Activated CD4-positive, alpha-beta T cell treated with anti-CD3 and anti-CD28 coated beads, Interleukin-10, Interleukin-2, amounts not matched to agents 100 ng/mL and 50 ng/mL, durations not matched to agents 16 hours and 8 hours (primary cell): ENCODE measurements at places on chromosomes 5 and 9.
A peak's percentile ranks its signal among the peaks of the same experiment; 100 is the strongest.

DNA sequence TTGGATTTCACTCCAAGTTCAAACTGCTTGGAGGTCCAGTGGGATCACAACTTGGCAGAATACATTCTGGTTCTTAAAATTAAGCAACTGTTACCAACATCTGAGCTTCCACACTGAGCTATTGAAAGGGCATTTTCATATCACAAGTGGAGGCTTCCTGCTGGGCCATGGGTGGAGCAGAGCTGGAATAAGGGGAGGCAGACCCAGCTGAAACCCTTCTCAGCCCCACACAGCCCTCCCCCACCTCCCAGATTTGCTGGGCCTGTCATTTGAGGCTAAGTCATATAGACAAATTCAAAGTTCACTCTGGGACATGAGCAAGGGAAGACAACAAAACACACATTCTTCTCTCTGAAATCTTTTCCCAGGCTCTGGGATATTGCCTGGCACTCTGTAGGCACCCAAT, 79.9 kb downstream of the ACTL7B start:
- DNase-seq: no peak

DNA sequence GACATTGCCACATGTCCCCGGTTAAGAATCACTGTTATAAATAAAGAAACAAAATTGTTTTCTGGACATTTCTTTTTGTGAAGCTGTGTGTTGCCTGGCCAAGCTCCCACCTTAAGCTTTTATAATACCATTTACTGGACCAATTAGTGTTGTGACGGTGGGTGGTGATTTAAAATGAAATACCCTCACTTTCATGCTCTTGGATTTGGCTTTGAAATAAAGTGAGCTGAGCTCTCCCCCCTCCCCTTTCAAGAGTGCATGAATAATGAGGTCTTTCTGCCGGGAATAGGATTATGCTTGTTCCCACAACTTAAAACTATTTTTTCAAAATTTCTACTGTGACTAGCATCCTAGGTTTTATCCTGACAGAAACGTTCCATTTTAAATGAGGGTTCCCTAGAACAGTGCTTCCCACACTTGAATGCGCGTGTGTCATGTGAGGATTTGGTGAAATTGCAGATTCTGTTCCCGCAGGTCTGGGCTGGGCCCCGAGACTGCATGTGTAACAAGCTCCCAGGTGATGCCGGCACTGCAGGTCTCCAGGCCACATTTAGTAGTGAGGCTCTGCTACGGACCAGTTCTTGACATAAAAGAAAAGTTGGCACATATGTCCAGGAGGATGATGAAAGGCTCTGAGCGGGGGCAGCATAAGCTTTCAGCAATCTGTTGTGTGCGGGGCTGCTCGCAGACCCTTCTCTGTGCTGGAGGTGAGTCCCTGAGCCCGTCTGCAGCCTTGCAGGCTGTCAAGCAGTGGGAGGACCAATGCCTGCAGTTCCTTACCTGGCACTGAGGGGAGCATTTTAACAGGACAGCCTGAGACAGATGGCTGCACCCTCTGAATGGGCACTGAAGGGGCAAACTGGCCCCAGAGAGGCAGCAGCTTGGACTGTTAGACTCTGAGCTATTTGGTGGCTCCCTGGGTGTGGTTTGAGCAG, 24.4 kb downstream of the IQGAP2 start:
- DNase-seq: no peak

DNA sequence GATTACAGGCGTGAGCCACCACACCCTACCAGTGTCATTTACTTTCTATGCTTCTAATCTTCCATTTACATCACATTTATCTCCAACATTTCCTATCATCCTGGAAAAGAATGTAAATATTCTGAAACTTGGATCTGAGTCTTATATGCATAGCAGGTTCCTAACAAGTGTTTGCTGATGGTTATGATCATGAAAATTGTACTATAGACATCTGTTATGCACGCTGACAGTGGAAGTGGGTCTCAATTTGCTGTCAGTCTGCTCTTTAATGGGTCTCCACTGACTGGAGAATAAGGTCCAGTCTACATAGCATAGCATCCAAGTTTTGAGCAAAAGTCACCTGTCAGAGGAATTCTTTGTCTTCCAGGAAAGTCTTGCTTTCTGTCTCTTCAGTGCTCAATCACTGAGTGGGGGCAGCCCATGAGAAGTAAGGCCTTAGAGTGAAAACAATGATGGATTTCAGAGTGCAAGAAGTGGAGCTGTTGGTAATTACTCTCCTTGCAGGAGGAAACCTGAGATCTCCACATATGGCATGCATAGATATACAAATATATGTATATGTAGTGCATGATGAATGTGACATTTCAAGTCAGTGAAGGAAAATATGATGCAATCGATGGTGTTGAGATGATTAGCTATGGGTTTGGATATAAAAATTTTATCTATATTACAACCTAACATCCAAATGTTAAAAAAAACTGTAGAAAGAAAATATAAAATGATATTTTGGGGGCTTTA, 29.2 kb upstream of the MSANTD3 start:
- DNase-seq: no peak

GRCh38 chr5:131413605-131414559, 150.0 kb downstream of the CDC42SE2 start:
- peak; percentile 77 for DNase-seq

- no peak for DNase-seq
These were observed 15.5 kb downstream of the FGD3 start for GRCh38 chr9:92962846-92963245.

DNA sequence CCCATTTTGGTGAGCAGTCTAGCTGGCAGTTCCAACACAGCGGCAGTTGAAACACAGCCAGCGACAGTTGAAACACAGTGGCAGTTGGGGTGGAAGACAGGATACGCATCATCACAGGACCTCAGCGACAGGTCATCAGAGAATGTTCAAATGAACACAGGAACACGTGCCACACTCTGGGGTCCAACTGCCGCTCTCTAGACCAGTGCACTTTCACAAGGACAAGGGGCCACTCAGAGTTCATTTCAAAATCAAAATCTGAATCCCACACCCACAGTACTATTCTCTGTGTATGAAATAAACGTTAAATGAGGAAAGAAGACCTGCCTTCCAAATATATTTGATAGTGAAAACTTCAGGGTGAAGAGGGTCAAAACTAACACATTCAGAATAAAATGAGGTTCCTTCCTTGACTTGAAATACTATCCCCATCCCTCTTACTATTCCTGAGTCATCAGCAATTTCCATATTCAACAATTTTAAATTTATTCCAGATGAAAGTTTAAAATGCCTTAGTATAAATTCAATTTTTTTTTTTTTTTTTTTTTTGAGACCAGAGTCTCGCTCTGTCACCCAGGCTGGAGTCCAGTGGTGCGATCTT, 53.0 kb upstream of the SIMC1 start:
- no peak for DNase-seq

- DNase-seq: no peak
These were observed 337.6 kb downstream of the NNT start for GRCh38 chr5:43940562-43940961.

GRCh38 chr9:121055642-121056143, 5.6 kb upstream of the C5 start:
- DNase-seq: no peak

DNA sequence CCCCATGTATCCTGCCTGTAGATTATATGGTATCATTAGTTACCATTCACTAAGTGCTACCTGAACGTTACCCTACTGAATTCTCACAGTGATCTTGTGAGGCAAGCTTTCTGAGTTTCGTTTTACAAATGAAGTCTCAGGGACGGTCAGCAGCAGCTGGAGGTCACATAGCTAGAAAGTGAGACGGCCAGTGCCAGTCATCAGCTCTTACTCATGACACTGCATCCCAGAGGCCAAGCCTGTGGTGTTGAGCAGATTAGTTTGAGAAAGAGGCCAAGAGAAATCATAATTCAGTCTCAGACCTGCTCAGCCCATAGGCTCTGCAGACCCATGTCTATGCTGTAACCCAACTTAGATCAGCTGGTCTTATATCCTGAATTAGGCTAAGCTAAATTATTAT, 95.7 kb upstream of the EGFLAM start:
- no peak for DNase-seq

DNA sequence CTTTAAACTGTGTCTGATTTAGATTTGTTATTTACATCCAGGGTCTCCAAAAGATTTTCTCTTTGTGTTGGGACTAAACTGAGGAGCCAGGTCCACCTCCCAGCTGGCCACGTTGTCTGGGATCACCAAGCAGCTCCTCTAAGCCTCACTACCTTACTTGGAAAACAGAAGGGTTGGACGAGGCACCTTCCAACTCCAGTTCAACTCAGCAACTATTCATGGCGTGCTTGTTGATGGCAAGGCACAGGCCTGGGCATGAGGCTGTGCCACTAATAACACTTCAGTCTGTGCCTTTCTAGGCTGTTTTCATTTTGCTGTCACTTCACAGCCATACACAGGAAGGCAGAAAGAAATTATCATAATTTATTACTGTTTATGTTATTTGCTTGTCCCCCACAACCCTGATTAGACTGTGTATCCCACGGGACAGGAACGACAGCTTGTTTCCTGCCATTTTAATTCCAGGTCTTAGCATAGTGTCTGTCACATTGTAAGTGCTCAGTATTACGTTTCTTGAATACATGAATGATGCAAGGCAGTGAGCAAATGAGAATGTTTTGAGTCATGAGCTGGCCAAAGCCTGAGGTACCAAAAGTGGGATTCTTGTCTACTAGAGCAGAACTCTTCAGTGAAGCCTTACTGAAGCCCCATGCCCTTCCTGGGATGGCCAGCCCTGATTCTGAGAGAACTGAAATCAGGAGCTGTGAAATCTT, 125.8 kb downstream of the GALNT10 start:
- DNase-seq: peak; percentile 10

DNA sequence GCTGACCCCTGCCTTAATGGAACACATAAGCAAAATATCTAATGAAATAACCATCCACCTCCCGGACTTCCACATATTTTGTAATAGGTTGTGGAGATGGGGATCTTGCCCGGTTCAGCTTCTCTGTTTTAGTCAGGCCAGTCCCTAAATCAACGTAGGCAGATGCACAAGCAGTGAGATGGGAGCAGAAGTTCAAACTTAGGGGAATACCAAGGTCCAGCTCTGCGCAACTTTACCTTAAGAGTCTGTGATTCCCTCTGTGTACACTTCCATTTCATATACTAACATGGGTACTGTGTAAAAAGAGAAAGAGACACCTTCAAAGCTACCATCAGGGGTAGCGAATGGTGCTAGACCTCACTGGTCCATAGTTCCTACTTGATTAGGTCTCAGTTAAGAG, 110.9 kb downstream of the NTRK2 start:
- no peak for DNase-seq

- no peak for DNase-seq
These were observed 68.6 kb upstream of the MAST4 start for GRCh38 chr5:66527478-66528035.

DNA sequence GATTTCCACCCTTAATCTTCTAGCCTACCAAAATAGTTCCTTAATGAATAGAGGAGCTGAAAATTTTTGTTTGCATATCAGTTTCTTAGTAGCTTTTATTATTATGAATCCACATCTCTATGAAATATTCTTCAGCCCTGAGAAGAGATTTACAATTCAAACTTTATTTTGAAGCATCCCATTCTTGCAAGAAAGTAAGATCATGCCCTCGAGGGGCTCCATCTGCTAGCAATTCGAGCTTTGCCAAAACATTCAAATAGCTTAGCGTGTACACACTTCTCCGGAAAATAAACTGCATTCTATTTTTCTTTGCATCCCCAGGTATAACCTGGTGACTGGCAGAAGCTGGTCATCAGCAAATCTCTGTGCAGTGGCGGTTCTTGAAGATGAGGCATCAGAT, 370.7 kb downstream of the MTRR start:
- no peak for DNase-seq

- no peak for DNase-seq
These were observed 52.6 kb downstream of the HINT1 start for GRCh38 chr5:131112424-131112823.

DNA sequence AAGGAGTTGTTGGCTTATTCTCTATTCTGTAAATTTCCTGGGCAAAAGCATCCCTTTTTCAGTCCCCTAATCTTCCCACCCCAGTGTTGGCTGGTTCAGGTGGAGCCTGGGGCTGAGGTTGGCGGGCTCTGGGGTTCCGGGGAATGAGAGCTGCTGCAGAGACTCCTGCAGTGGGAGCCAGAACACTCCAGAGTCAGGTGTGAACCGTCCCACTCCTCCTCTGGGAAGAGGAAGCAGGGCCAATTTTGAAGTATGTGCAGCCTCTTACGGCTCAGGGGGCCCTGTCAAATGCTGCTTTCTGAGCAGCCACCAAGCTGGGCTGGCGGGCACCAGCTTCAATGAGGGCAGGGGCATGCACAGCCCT, 42.8 kb downstream of the JADE2 start:
- DNase-seq: no peak

- no peak for DNase-seq
These were observed 6.8 kb downstream of the C9orf43 start for GRCh38 chr9:113417370-113417769.

DNA sequence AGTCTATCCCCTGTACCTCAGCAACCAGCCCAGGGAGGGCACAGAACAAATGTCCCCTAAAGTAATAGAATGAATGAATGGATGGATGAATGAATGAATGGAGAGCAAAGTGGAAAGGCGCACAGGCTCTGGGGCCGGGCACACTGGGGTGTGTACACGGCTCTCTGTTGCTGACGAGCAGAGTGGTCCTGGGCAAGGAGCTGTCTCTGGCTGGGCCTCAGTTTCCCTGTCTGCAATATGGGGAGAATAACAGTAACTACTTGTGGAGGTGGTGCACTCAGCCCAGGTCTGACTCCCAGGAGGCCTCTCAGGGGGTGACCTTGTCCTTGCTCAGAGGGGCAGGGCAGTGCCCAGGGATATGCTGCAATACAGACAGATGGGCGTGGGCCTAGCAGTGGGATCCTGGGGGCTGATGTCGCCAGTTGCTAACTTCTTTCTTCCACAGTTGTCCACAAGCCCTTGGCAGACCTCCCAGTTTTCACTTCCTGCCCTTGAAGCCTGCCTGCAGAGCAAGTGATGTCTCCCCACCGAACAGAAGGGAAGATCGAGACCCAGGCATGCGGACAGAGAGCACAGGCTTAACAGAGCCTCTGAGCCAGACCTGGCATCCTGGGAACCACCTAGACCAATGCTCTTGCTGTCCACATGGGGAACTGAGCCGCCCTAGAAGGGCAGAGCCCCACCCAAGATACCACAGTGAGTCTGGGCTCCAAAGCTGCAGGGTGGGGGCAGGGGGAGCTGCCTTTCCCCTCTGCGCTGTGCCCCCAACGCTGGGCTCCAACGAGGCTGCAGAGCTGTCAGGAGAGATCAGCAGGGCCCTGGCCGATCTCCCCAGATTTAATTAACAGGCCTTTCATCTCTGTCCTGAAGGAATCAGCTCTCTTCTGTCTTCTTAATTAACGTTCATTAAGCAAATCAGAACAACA, 13.6 kb upstream of the LAMC3 start:
- no peak for DNase-seq

GRCh38 chr5:179906795-179907555, 722 bp downstream of the TBC1D9B start:
- peak; percentile 36 for DNase-seq
